NCI-H460 (cell line): ENCODE measurements at places on chromosomes 6 and 20. TPM values are rescaled to one million over a fixed set of nuclear protein-coding genes. Genes with fewer than 3 reads are reported as not detected.

PRKN gene
- total RNA-seq = 14.9 and 20.4 TPM in 2 replicates

HLA-DQB1 gene
- 0.17 TPM in 1 of 2 replicates, not detected in the other for total RNA-seq

DNA sequence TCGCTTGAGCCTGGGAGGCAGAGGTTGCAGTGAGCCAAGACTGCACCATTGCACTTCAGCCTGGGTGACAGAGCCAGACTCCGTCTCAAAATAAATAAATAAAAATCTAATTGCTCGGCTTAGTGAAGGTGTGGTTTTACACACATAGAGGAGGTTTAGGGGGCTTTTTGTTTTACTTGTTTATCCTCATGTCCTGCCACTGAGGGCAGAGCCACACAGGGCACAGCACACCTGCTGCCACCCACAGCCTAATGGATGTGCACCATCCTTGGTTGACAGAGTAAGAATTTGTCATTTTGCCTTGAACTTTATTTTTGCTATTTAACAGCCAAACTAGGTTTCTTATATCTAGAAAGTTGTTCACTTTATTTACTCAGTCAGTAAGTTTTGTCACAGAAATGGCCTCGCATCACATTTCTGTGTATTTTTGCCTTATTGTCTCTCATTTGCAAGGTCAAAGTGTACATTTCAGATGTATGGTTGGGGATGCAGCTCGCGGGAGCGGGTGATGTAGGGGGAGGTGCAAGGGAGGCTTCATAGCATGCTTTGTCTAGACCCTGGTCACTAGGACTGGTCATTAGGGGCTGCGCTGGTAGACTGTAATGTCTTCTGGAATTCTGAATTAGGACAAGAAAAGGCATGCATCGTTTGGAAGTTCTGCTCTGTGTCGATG, 67.8 kb upstream of the NAA20 start:
- no peak for DNase-seq

GHRH gene
- total RNA-seq = not detected in 2 replicates

GRCh38 chr6:156030053-156030452, 574.4 kb upstream of the NOX3 start:
- no peak for DNase-seq

DNA sequence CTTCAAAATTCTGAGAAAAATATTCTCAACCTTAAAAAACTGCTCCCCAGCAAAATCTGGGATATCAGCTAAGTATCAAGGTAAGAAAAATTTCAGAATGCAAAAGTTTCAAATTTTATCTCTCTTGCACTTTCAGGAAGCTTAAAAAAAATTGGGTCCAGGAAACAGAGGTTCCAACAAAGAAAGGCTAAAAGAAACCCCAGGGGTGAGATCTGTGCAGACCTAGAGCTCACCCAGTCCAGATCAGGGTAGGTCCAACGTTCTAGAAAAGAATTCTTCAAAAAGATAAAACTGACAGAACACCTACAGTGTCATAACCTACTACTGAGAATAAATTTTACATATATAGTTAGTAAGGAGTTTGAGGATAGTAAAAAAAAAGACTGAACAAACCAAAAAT, 23.5 kb downstream of the ILRUN start:
- DNase-seq = no peak

- no peak for DNase-seq
These were observed 199.8 kb downstream of the DLL1 start for GRCh38 chr6:170091000-170091638.

DNA sequence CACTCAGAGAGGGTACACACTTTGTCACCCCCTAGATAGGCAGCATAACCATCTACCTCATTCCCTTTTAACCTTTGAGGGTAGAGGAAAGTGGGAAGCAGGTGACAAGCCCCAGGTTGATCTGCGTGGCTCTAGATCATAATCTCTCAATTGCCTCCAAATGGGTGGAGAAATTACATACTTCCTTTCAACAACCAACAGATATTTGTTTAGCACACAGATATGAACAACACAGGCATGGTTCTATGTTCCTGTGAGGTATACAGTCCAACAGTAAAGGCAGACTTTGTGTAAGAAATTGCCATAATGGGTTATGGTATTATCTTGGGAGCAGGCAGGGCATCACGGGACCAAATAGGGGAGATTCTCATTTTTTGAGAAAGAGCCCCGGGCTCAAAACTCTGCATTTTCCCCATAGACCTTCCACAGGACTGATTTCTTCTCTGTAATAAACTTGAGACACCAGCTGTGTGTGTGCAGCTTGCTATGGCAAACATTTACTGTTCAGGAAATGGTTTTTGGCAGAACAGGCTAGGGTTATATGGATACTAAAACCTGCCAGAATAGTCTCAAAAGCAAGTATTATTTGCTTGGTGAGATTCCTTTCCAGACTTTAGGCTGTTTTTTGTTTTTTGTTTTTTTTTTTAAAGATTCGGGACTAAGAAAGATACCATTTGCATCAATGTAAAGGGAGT, 126.2 kb downstream of the CD164 start:
- DNase-seq = no peak

DNA sequence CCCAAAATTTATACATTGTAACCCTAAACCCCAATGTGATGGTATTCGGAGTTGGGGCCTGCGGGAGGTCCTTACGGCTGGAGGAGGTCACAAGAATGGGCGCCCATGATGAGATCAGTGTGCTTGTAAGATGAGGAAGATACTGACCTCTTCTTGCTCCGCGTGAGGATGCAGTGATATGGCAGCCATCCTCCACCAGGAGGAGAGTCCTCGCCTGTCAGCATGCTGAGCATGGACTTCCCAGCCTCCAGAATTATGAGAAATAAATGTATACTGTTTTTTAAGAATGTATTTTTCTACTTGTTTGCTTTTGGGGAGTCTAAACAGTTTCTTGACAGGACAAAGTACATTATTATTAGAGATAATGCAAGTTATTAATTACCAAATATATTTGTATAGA, 8.7 kb upstream of the SYNDIG1 start:
- no peak for DNase-seq

- DNase-seq = no peak
These were observed 129.3 kb downstream of the DTNBP1 start for GRCh38 chr6:15533379-15534026.
